ENCODE measurements at places on chromosomes 11 and 22.

DNA sequence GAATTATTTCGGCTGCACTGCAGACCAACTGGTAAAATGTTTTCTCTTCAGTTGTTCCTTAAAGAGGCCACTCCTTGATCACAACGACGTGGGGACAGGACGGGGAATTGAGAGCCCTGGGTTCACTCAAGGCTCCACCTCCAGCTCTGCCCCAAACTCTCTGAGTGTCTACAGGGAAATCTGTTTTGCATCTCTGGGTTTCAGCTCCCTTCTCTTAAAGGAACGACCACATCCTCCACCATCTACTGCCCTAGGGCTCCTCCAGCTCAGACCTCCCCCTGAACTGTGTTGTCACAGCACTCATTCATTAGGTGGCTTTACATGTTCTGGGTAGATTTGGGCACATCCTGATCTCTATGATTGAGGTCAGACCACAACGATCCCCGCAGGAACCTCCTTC is 5.1 kb upstream of the PPFIA1 start:
- DNase-seq, result no peak

DNA sequence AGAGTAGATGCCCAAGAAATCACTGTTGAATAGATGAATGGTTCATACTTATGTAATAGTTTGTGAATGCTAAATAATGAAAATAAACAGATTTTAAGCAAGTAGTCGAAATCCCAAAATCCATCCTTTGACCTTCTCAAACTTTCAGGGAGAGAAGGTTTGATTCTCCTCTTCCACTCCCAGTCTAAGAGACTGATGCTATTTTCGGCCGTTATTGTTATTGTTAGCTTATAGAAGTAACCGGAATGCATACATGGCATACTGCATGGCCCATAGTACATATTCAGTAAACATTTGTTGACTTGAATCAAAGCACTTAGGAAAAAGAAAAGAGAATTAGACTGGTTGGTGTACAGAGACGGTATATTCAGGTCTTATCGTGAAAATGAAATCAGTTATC is 76.6 kb downstream of the NAV2 start:
- DNase-seq, result no peak

- DNase-seq, result no peak
These were observed 9.0 kb upstream of the USP28 start for GRCh38 chr11:113884361-113884836.

DNA sequence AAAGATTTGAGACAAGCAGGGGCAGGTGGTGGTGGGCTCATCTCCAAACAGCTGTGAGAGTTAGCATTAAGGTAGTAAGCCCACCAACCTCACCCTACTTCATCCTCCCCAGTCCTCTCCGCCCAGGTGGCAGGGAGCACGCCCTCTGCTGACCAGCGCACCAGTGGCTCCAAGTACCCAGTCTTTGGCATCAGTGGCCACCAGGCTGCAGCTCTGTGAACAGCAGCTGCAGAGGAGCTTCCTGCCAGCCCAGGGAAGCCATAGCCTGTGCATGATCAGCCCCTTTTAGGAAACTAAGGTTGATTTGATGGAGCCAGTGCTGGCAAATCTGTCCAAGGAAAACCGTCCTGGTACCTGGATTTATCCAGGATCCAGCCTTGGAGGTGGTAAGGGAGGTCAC is 21.7 kb downstream of the CAVIN3 start:
- no peak for DNase-seq

- no peak for DNase-seq
These were observed 8.8 kb downstream of the RIN1 start for GRCh38 chr11:66327171-66328030.

DNA sequence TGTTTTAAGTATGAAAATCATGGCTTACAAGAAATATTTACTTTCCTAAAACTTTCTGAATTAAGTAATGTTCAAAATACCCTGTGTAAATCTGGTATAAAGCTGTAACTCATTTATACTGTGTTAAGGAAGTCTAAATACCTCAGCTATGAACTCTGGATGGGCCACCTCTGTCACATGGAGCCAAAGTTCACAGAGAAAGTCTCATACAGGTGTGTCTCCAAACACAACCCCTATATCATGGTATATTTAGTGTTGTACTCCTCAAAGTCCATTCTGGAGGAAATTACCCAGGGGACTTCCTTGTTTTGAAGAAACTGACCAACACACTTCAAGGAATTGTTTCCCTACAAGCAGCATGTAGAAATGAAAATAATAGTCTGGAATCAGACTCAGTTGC is 909.2 kb upstream of the TENM4 start:
- DNase-seq, result no peak

DNA sequence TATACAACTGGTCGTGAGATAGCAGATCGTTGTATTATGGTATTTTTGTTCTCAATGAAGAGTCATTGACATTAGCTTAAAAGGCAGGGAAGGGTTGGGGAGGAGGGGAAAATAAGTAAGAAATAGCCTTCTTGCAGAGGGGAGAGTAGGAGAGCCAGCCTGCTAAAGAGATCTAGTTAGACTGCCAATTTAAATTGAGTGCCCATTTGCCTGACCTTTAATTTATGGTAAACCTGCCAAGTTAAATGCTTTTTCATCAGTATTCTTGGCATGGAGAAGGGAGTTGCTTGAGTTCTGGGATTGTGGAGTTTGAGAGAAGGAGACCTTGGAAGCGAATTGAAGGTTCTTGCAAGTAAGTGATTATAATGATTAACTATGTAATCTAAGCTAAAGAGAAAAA is 89.0 kb downstream of the FAM83F start:
- no peak for DNase-seq

- no peak for DNase-seq
These were observed 1.5 kb upstream of the GSC2 start for GRCh38 chr22:19151329-19152191.

- DNase-seq, result no peak
These were observed 478.9 kb upstream of the CHORDC1 start for GRCh38 chr11:90701716-90702115.

DNA sequence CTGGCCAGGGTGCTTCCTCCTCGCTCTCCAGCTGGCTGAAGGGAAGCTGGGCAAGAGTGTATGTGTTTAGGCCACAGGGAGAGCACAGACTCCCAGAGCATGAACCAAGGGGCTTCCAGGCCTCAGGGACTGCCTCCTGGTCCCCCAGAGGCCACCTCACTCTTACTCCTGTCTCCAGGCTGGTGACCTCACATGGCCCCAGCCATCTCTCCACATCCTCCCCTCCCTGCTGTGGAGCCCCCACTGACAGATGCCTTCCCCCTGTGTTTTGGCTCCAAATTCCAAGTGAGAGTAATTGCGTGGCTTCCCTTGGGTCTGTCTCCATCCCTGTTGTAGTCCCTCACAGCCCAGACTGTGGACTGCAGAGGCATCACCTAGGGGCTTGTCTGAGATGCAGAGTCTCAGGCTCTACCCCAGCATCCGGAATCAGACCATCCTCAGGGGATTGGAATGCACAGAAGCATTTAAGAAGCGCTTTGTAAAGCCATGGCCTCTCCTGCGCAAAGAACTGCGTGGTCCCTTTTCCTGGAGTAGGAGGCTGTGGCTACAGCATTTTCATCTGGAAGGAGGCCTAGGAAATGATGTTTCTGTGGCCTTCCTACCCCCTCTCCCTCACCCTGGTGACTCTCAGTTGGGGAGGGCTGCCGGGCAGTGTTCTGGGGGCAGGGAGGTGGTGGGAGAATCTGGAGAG is 91.1 kb downstream of the ATXN10 start:
- no peak for DNase-seq

DNA sequence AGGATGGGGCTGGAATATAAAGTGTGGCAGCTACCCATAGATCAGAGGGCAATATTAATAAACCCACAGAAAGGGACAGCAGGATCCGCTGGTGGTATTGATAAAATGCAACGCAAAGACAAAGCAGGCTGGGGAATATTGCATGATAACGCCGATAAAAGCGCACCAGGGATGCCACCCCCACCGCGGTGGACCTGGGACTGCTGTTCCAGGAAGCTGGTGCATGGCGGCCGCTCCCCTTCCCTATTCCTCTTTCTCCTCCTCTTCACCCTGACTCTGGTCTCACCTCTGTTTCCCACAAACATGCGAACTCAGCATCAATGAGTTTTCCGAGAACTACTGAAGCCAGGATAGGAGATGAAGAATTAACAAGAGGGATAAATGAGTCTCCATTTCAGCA is 20.2 kb downstream of the SPATA19 start:
- DNase-seq, result no peak

- DNase-seq, result no peak
These were observed 53.3 kb downstream of the MRTFA start for GRCh38 chr22:40583053-40583741.

DNA sequence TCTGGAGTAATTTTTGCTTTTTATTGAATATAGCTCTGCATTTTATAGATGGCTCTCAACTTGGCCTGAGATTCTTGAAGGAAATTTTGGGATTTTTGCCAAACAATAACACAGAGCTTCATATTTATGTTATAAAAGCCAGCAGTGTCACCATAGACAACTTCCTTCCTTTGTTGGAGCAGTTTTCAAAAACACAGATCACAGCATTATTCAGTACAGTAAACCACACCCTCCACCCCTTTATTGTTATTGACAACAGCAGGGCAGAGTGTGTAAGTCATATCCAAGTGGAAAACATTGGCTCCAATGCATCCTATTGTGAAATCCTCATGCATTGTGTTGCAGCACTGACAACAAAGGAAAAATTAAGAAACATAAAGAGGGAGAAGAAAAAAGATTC is 62.6 kb upstream of the PRSS23 start:
- no peak for DNase-seq

- no peak for DNase-seq
These were observed 161.1 kb upstream of the CADM1 start for GRCh38 chr11:115665175-115665821.

GRCh38 chr11:128058580-128059208 is 528.7 kb downstream of the ETS1 start:
- DNase-seq, result no peak

GRCh38 chr11:94801866-94802460 is 33.8 kb downstream of the AMOTL1 start:
- no peak for DNase-seq

DNA sequence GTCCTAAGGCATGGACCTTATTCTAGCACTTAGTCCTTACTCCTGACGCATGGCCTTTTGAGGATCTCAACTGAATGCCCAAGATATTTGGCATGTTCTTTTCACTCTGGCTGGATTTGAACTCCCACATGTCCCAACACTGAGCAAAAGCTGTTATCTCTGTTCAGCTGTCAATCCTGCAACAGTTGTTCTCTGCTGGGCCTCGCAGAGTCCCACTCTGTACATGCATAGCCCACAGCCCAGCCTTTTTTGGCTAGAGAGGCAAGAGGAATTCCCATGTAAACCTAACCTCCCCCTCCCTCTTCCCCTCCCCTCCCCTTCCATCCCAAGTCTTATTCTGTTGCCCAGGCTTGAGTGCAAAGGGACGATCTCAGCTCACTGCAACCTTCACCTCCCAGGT is 21.8 kb upstream of the DRG1 start:
- no peak for DNase-seq

GRCh38 chr11:93166862-93167261 is 30.9 kb downstream of the SLC36A4 start:
- peak; percentile 6 for DNase-seq

DNA sequence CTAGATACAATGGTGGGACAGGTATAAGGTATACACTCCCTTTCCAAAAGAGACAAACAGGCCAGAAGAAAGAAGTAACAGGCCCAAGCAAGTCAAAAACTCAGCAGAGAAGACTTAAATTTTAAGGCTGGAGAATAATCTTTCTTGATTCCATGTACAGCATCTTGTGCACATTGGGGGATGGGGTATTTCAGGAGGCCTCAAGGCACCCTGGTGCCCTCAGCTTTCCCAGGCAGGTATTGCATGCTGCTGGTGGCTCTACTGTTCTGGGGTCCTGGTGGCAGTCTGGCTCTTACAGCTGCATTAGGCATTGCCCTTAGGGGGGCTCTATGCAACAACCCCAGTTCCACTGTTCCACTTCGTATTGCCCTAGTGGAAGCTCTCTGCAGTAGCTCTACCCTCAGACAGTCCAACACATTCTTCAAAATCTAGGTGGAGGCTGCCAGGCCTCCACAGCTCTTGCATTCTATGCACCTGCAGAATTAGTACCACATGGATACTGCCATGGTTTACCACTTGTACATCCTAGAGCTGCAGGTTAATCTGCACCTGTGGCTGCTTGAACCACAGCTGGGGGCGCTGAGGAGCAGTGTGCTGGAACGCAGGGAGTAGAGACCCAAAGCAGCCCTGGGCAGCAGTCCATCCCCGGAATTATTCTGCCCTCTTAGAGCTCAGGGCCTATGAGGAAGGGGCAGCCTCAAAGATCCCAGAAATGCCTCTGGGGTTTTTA is 4.2 kb upstream of the CTSC start:
- no peak for DNase-seq

- no peak for DNase-seq
These were observed 13.2 kb upstream of the USP18 start for GRCh38 chr22:18136563-18137320.

- no peak for DNase-seq
These were observed 18.1 kb downstream of the POLA2 start for GRCh38 chr11:65279741-65280440.
